ENCODE measurements at places on chromosomes 16 and 17.

DNA sequence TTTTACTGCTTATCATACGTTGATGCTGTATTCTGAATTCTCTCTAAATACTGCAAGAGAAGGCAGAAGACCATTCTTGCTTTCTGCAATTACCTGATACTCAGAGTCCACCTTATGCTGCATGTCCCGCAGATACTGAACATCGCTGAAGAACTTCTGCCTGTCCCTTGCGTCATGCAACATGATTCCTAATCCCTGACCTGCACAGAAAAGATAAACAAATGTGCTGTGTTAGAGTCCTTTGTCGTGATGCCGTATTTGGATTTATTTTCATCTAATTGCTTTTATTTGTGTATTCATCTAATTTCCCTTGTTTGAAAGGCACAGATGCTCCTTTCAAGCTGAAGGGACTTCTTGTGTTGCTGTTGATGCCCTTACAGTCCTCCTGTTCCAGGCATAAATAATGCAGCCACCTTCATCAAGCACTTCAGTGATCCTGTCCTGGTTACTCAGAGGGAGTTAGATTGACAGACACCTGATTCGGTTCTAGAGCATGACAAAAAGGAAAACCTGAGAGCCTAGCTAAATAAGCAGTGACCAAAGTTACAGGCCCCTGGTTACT lies 6.5 kb downstream of the MARCHF10 start:
- DNase-seq: no peak

DNA sequence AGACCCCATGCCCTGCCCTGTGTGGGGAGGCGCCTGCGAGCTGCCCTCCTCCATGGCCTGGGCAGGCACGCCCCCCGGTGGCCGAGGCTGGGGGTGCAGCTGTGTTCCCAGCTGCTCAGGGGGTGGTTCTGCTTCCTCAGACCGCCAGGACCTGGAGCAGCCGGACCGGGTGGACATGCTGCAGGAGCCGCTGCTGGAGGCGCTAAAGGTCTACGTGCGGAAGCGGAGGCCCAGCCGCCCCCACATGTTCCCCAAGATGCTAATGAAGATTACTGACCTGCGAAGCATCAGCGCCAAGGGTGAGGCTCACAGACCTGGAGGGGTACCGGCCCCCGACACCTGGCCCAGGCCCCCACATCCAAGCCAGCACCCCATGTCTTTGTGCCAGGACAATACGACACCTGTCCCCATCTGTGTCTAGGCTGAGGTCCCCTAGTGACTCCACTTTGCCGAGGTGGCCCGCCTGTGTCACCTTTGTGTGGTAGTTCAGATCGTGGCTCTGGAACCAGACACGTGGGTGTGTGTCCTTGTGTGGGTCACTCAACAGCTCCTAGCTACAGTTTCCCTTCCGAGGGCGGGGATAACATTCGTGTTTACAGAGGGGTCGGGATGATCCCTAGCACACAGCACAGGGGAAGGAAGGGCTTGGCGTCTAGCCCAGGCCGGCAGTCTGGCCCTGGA lies 9.3 kb downstream of the GJD3 start:
- peak; percentile 64 for DNase-seq

- no peak for DNase-seq
Observed at GRCh38 chr17:14904386-14904785, 360.7 kb downstream of the PMP22 start.

DNA sequence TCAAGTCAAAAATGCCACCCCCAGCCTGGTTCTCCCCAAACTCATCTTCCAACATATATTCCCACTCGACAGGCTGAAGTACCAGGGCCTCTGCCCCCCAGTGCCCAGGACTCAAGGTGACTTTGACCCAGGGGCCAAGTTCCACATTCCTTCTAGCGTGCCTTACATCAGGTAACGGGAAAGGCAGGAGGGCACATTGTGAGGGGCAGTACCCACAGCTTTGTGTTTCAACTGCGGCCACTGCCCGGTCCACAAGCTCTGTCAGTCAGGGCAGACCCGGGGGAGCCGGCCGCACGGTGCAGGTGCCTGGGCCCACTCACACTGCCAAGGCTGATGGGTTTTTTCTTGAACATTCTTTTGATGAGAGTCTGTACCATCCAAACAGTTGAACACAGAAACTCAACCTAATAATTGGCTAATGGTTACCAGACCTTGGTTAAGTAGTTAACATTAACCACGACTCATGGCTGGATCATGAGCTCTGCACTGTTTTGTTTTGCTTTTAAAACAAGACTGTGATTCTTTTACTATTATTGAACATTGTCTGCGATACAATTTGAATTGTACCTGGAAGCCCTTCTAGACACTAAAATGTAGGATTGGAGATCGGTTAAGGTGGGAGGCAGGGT lies 17.6 kb downstream of the ACE start:
- DNase-seq: no peak

- DNase-seq: no peak
Observed at GRCh38 chr17:48144231-48144630, 36.7 kb downstream of the SNX11 start.

DNA sequence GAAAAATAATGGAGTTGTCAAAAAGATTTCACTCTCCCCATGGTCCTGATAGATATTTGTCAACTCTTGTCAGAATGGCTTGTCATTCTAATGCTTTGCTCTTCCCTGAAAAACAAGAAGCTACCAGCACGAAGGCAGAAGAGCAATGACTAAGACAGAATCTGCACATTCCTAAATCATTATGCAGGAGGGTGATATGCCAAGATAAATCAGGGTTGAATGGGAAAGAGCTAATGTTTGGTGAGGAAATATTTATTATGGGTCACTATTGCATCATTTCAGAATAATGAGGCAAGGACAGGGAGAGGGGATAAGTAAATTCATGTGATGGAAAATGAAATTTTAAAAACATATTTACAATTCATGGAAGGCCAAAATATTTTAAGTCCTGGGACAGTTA lies 297.5 kb upstream of the XYLT1 start:
- DNase-seq: no peak
